ENCODE measurements at places on chromosomes 4 and X. TPM values are rescaled to one million over a fixed set of nuclear protein-coding genes. Genes with fewer than 3 reads are reported as not detected.

Gene GAB3
- total RNA-seq, result 0.74 TPM

Gene TMEM156
- total RNA-seq, result 0.74 TPM

Gene GRID2
- 30.7 TPM for total RNA-seq

Gene RNF150
- 43.3 TPM for total RNA-seq

Gene SLC9B1
- total RNA-seq, result 6.4 TPM

Measured in temporal lobe (tissue), 4 donors.